ENCODE measurements at places on chromosomes 2 and 18.

GRCh38 chr2:97691166-97691565 is 21.7 kb downstream of the C2orf92 start:
- DNase-seq, result no peak

DNA sequence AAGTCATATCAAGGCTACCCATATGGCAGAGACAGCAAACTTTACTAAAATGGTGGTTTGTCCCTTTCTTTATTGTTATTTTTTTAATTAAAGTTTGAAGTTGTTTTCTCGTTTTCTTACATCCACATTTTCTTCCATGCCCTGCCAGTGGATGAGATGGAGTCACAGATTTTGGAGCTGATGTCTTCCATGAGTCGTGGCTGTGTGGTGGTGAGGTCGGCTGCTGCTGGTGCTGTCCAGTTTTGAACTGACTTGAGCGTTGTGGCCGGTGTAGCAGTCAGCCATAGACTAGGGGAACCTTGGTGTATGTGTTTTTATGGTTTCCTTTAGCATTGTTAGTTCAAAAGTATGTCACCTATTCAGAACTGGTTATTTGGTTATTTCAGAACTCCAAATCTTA is 182.8 kb downstream of the SH3RF3 start:
- DNase-seq, result no peak

DNA sequence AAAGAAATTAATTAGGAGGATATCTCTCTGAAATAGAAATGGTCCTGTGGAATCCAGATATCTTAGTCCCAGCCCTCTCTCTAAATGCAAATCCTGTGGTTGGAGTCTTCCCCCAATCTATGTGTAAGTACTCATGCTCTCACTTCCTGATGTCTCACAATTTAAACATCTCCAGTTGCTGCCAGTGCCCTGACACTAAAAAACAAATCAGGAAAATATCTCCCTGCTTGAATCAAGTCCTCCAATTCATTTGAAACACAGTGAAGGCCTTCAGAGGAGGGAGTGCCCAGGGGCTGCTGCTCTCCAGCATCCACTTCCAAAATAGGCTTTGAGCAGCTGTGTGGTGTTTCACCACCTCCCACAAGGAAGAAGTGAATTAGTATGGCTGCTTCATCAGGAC is 413.8 kb downstream of the RAD51AP2 start:
- DNase-seq, result no peak

DNA sequence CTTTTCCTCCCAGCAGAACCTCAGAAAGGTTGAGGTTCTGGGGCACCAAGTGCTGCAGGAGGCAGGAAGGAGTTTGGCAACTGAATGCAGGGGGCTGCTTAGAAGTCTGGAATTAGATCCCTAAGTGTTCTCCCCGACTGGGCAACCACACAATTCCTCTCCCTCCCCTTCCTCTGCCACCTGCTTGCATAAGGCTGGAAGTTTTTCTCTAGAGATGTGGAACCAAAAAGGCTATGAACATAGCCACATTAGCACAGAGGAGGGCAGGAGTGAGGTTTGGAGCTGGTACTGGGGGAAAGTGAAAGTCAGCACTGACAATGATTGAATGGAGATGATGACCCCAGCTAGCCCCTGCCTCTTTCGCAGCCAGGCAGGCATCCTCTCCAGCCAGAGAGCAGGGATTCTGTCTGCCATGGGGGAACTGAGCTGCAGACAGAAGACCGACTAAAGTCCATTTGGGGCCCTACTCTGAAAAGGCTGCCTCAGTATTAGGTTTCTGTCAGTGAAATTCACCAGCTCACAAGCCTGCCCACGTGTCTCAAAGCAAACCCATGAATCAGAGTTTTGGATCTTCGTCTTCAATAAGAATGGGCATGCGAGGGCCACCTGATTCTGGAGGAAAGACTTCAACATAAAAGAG is 87.9 kb upstream of the ITGA6 start:
- no peak for DNase-seq

DNA sequence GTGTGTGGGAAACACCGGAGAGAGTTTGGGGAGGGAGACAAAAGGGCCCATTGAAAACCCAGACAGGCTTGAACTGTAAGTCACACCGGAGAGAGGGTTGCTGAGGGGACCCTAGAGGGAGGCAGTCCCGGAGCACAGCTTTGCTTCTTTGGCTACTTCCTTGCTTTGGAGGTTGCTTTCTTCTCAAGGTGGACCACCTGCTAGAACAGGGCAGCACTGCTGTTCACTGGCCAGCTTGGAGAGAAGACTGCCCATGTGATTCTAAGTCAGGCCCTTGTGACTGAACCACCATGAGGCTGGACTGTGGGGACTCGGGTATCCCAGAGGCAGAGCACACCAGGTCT is 4.4 kb downstream of the ACTG2 start:
- no peak for DNase-seq

- DNase-seq, result no peak
Measured at GRCh38 chr2:42998721-42999120, 206.3 kb upstream of the HAAO start.

DNA sequence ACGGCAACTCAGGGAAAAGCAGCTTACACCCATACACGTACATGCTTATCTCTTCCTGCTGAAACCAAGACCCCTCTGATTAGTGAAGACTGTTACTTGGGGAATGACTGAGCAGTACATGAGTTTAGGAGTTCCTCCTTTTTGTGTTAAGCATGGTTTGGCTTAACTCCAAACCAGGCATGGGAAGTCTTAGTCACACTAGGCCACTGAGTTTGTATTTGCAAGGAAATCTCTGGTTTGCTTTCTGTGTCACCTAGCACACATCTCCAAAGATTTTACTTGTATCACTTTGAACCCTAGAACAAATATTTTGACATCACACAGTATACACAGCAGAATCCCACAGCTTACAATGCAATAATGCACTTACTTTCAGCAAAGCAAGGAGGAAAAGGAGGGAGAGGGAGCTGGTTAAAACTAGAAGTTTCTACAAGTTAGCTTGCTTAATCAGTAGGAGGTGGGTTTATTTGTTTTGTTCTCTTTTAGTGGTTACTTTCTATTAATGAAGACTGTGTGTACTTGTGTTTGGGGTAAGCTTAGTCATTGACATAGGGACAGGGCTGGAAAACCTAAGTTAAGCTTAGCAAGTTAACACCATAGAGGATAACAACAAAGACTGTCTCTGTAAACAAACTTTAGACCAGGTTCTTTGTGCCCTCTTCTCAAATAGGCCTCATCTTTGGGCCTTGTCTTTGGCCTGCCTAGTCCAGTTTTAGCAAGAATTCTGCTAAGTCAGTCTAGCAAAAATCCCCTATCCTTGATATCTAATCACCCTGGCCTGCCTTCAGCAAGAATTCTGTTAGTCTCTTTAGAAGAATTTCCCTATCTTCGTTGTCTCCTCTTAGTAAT is 219.4 kb downstream of the MREG start:
- no peak for DNase-seq

GRCh38 chr18:23068570-23069310 is 66.5 kb upstream of the CABLES1 start:
- no peak for DNase-seq

DNA sequence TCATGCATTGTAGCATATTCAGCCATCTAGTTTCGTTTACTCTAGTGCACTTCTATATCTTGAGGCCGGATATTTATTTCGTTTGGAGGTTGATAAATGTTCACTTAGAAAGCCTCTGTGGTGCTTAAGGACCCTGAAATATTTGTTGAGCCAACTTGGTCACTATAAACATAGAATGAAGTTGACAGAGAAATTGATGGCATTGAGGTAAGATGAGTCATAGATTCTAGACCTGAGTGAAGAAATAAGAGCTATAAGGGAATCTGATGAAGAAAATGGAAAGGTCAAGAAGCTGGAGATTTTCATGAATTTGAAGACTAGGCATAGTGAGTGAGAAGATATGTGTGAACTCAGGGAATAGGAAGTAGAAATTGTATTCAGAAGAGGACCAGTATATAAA is 35.9 kb downstream of the EPC2 start:
- DNase-seq, result no peak

- no peak for DNase-seq
Measured at GRCh38 chr2:198106621-198107385, 302.4 kb downstream of the PLCL1 start.

- DNase-seq, result no peak
Measured at GRCh38 chr2:40421631-40422297, 30.1 kb downstream of the SLC8A1 start.

DNA sequence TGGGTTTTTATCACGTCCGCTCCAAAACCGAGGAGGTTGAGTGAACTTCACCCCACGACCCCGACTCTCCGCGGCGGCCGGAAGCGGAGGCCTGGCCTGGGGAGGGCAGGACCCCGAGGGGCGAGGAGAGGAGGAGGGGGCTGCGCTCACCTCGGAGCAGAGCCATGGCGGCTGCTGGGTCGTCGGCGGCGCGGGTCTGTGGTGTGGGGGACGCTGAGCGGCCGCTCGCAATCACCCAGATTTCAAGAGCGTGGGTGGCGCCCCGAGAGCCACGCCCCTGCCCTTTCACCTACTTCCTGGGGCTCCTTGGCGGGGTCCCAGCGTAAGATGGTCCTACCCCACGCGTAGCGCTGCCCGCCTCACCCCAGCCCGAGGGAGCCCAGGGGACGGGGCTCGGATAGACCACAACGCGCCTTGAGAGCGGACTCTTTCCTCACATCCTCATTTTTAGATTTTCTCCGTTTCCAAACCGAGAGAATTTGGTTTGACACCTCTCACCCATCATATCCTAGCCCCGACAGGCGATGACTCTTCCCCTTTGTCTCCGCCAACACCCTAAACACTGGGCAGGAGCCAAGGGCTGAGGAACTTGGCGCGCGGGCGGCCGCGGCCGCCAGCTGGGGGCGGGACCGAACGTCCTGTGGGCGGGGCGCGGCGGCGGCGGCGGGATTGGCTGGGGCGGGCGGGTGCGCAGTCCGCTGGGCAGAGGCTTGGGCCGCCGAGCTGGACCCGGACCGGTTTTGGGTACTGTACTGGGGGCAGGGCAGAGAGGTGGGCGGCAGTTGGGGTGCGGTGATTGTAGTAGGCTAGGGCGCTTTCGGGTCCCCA is at the start of gene ACAA2:
ACAA2 (minus strand) TSS at position 215 of the 828 bp plus-strand sequence; CDS start at position 166, 49 bp downstream.
- DNase-seq, result peak; percentile 73

DNA sequence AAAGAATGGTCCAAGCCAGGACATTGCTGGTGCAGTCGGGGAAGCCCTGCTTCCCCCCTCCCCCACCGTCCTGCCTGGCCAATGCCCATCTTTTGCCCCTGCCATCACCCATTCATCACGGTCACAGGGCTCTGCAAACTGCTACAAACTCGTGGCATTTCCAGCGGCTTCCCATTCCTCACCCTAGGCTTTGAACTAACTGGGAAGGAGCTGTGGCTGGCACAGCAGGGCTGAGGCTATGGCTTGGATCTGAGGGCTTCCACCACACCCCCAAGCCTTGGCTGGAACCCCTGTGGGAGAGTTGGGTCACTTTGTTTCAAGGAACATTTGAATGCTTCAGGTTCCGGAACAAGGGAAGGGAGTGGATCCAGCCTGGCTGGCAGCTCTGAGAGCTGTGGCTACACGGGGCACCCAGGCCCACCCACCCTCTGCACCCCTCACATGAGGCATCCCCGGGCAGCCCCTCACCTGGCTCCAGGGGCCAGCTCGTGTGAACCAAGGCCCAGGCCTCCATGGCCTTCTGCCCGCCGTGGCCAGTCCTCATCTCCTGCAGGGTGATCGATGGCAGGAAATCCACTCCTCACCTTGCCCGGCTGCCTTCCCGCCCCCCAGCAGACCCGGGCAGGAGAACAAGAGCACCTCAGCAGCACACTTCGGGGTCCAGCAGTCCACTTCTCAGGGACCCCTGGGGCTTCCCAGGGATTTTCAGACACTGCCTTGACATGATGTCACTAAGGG is 58.8 kb upstream of the OTOS start:
- no peak for DNase-seq

GRCh38 chr2:241686324-241686649 is 328 bp downstream of the DTYMK start:
- DNase-seq, result no peak

DNA sequence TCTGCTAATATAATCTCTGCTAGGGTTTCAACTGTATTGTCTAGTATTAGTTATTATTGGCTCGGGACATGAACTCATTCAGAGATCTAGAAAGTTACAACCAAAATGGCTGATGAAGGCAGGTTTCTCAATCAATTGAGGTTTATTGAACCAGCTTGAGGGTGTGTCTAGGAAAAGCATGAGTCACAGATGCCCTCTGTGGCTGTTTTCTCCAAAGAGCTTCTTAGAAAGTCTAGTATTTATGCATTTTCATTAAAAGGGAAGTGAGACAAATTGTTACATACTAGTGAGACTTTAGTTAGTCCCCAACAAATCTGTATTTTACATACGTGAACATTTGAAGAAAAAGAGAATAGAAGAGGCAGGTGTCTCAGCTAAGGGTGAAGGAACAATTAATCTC is 23.0 kb upstream of the RTTN start:
- DNase-seq, result no peak

- peak; percentile 53 for DNase-seq
Measured at GRCh38 chr2:3756306-3756705, 52.9 kb downstream of the DCDC2C start.

DNA sequence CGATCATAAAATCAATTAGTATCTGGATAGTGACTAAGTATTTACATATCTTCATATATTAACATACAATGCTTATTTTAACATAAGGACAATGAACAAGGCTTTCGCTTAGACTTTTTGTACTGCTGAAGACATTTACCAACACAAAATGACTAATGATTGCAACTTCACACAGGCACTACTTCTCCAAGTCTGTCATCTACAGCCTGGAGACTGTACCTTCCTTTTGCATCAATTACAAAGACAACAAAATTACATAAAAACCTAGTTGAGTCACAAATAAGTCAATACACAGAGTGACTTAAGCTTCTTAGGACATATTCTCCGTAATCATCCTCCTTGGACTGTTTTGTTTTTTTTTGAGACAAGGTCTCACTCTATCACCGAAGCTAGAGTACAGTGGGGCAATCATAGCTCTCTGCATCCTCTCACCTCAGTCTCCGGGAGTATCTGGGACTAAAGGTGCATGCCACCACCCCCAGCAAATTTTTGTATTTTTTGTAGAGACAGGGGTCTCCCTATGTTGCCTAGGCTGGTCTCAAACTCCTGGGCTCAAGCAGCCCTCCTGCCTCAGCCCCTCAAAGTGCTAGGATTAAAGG is 15.9 kb downstream of the PUM2 start:
- DNase-seq, result no peak

DNA sequence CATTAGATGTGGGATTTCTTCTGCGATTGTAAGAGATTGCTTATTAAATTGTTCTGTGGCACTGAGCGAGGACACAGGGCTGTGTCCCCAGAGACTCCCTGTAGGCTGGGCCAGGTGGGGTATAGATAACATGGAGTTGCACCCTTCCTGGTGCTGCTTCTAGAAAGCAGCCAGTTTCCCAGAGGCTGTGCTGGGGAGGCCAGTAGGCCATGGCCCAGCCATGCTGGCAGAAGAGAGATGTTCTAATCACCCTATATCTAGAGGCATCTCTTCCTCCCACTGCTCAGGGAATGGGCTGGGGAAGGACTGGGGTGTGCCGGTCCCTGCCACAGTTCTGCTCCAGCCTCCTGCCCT is 66.9 kb downstream of the HS1BP3 start:
- DNase-seq, result no peak

- DNase-seq, result peak; percentile 14
Measured at GRCh38 chr2:134823431-134823830, 15.0 kb upstream of the ACMSD start.

DNA sequence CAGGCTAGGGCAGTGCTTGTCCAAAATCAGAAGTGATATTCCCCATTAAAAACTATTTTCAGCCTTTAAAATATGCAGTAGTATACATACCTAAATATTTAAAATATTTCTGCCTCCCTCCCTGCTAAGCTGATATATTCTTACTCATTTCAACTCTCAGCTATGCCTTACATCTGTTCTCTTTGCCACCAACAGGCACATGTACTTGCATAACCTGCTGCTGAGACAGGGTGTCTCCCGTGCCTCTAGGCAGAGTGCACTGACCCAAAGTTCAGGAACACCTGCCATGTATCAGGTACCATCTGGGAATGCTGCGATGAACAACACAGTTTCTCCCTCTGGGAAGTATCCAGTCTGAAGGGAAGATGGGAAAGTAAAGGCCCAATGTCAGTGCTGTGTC is 91.7 kb downstream of the STK39 start:
- DNase-seq, result no peak
